ENCODE measurements at places on chromosomes 2 and 18.

DNA sequence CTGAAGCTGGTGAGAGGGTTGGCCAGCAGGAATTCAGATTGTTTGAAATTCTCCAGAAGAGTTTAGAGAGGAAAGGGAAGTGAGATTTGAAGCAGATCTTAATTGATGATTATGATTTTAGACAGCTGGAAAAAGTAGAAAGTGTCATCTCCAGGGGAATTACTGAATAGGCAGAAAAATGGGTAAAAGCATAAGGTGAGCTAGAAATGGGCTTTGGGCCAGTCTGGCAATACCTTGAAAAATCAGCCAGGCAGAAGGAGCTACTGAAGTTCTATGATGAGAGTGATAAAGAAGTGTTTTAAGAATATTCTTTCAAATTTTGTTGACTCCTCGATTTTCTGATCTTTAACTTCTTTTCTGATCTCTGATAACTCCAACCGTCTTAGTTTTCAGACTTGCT, 172.9 kb upstream of the CCDC150 start:
- DNase-seq: no peak

DNA sequence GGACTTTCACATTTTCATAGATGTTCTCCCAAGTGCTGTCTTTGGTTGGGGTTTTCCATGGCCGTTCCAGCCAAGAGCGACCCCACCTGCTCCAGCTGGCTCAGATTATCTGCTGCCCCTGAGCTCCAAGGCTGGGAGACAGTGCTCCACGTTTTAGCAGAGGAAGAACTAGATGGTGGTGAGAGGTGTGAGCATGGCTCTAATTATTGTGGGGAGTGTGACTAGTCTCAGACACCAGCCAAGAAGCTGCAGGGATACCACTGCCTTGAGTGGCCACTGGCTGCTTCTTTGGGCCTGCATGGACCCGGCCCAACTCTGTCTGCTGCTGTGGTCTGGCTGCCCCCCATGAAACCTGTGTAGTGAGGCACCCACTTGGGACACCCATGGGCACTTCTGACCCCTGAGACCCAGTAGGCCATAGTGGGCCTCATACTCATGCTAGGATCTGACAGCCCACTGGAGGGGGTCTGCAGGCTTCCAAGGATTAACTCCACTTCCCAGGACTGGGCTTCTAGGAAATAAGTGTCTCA, 2.8 kb upstream of the NCL start:
- no peak for DNase-seq

DNA sequence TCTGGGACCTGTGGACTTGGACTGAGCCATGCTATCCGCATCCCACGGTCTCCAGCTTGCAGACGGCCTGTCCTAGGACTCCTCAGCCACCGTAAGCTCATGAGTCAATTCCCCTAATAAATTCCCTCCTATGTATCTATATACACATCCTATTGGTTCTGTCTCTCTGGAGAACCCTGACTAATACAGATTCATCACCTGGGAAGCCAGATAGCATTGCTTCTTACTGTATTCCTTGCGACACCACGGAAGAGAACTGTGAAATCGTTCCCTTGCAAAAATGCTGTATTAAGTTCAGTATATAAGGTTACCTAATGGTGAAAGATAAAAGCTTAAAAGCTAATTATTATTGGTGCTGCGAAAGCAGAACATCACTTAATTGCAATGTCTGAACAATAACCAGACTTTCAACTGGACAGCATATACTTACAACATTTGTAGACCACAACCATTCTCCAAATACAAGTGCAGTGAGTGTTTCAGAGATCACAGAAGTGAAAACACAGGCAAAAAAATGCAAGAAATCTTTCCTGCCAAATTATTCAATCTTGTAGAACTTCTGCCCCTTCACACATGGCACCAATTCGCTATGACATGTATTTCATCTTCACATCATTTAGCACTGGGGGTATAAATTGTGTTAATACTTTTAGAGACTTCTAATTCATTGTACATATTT, 352.9 kb downstream of the TXNL1 start:
- no peak for DNase-seq

- DNase-seq: no peak
Measured at GRCh38 chr2:176122683-176123410, at the start of gene HOXD9. Gene HOXD9, plus strand, starts transcription at chr2:176122719. Its CDS starts 50 bp downstream, at chr2:176122769.

DNA sequence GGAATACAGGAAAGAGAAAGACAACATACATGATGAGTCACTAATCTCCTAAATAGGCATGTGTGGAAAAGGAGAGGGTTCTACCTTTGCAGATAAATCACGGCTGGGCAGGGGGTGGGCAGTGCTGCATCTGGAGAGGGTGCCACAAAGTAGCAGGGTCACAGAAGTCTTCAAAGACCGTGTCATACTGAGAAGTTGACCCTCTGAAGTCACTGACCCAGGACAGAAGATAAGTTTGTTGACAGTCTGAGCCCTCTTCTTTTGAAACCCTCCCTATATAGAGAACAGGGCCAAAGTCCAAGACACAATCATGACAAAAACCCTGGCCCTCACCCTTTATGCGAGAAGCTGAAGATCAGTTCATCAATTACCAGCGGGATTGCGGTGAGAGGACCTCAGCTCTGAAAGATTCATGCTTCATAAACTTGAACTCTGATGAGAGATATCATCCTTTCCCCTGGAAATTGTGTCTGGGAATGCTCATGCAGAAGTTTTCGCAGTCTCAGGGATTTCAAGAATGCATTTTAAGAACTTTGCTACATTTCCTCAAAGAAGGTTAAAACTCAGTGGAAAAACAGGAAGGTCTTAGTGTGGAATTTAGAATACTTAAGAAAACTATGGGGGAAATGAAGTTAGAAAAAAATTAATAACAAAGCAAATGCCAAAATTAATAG, 129.5 kb downstream of the FAM124B start:
- no peak for DNase-seq

DNA sequence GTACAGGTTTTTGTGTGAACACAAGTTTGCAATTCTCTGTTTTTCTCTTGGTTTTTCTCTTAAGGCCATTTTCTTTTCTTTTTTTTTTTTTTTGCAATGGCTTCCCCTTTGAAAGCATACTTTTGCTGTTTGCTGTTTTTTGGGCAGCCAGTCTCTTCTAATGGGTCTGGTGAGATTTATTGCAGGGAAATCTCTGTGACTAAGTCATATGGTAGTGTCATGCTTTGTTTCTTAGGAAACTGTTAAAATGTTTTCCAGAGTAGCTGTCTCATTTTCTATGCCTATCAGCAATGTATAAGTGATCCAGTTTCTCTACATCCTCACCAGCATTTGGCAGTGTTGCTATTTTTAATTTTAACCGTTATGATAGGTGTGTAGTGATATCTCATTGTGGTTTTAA, 27.9 kb upstream of the CDCA7 start:
- DNase-seq: no peak

- no peak for DNase-seq
Measured at GRCh38 chr2:86304416-86304815, 33.0 kb downstream of the REEP1 start.

DNA sequence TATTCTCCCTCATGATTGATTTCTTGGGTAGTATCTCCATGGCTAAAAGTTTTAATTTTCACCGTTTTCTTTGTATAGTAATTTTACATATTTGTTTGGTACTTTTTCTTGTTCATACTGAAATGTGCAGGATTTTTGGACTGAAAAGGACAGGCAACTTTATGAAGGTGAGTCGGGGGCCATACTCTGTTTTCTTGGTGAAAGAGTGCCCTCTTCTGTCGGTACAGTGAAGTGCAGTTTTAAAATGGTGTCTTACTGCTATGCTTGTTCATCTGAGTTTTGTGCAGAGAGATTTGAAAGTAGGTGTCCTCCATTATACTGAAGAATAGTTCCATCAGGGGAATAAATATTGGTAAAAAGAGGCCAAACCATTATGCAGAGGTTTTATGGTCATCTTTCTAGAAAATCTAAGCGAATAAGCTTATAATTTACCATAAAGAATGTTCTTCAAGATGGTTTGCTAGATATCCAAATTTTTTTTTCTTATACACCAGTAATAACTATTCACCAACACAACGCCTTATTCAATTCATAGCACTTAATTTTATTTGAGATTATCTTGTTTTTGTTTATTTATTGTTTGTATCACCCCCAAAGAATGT, 8.7 kb upstream of the SERPINB13 start:
- DNase-seq: peak; percentile 5

- DNase-seq: no peak
Measured at GRCh38 chr2:233259730-233260129, 8.3 kb downstream of the ATG16L1 start.

DNA sequence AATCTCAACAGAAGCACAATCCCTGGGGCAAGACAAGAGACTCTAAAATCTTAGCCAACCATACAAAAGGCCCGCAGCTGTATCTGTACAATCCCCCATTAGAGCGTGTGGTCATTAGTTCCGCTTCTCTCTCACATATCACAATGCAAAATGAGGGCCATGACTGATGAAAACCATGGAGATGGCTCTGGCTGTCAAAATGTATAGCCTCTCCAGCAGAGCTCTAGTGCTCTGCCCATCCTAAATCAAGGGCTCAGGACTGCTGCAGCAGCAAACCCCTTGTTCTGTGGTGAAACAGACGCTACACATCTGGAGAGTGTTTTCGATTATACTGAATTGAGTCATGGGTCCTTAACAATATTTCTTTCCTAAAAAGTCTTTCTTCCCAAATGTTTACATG, 221.0 kb downstream of the PID1 start:
- no peak for DNase-seq

- peak; percentile 27 for DNase-seq
Measured at GRCh38 chr2:240561325-240561971, 1.3 kb downstream of the DUSP28 start.

- no peak for DNase-seq
Measured at GRCh38 chr18:2486426-2486825, 84.9 kb downstream of the METTL4 start.

- no peak for DNase-seq
Measured at GRCh38 chr18:21112140-21112473, 494 bp upstream of the ROCK1 start.

DNA sequence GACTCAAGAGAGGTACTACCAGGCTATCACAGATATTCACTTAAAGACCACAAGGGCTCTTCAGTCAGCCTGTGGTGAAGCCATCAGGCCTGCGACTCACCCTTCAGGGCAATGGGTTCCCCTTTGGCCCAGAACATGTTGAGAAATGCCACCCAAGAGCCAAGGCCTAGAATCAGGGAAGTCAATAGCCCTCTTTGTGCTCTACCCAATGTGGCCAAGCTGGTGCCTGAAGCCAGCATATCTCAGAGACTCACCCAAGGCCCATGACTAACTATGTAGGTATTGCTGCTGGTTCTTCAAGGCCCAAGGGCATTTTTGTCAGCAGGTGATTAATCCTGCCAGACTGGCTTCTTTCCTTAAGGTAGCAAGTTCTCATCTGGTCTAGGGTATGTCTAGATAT, 338.9 kb upstream of the SETBP1 start:
- no peak for DNase-seq

DNA sequence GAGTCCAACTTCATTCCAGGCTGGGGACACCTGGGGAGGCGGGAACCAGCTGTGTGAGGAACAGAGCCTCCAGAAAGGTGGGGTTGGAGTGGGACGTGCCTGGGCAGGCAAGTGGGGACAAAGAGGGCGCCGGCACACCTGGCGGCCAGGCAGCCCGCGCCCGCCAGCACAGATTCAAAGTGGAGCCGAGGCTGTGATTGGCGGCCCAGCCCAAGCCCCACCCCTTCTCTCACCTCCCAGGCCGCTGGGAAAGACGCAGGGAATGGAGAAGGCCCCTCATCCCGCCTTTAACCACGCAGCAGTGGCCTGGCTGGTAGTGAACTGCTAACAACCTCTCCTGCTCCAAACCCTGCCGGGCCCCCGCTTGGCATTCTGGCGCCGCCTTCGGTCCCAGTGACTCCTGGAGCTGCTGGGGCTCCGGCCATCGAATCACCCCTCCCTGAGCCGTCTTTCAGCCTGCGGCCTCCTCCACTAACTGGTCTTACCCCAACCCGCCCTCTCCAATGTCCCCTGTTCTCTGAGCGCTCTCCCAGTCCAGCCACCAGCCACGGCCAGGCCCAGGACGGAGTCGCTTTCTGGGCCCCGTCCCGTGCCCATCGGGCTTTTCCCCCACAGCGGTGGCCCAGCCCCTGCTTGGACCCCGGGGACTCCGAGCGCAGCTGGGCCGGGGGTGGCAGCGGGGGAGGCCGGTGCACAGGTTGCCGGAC, 27.9 kb upstream of the PTMA start:
- DNase-seq: no peak

- no peak for DNase-seq
Measured at GRCh38 chr2:222504719-222505118, 80.4 kb downstream of the SGPP2 start.

DNA sequence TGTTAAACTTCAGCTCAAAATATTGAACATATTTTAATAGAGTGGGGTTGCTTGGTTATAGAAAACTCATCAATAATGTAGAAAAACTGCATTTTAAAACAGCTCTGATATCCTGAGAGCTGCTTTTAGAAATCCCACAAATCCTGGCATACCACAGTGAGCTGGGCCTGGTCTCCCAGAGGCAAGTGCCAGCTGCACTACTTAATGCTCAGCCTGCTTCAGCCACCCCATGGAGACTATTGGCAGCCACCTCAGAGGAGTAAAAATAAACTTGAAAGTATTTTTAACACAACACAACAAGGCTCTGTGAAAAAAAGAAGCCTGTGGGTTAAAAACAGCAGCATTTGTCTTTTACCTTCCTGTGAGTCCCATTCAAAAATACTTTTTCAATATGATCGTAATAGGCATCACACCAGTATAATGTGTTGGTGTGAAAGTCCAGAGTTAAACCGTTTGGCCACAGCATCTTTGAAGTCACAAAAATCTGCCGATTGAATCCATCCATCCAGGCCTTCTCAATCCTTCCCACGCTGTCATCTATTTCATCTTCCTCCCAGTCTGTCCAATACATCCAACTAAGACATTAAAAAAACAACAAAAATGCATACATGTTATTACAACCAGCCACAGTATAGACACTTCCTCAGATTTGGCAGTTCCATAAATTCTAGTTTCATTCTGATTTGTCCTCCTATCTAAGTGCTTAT, 1115.3 kb downstream of the LRP1B start:
- no peak for DNase-seq

- no peak for DNase-seq
Measured at GRCh38 chr2:175147186-175147585, 20.8 kb downstream of the ATF2 start.

DNA sequence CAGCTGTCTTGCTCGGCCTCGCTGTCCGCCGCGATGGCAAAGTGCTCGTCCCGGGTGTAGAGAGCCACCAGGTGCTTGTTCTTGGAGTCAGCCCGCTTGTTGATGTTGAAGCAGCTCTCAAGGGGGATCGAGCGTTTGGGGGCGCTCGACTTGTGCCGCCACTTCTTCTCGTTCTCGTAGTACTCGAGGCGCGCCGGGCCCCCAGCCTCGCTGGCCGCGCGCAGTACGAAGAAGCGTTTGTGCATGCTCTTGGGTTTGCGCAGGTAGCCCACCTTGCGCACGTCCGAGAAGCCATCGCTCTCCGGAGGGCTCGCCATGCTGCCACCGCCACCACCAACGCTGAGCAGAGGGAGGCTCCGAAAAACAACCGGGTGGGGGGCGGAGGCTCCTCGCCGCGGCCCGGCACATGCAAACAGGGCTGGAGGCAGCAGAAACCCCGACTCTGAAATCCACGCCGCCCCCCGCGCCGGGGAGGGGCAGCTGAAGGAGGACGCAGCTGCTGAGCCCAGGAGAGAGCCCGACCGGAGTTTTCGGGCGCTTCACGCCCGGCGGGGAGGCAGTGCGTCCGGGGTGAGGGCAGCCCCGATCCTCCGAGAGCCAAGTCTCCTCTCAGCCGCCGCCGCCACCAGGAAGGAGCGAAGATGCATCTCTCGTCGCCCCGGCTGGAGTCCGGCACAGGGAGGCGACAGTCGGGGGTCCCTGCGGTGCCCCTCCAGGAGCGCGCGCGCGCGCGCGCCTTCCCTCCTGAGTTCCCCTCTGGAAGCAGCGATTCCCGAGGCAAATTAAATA, 1.0 kb downstream of the IRS1 start:
- DNase-seq: peak; percentile 52

GRCh38 chr2:146385031-146385430, 1459.8 kb upstream of the ACVR2A start:
- no peak for DNase-seq

GRCh38 chr2:160942476-160943142, 217.6 kb upstream of the TANK start:
- no peak for DNase-seq
